ENCODE measurements at places on chromosomes 6 and 20. TPM values are rescaled to one million over a fixed set of nuclear protein-coding genes. Genes with fewer than 3 reads are reported as not detected.

The BPIFB2 gene
- total RNA-seq = not detected

The CALHM6 gene
- 2.2 TPM for total RNA-seq

The PPP1R14C gene
- 1.4 TPM for total RNA-seq

The TINAG gene
- not detected for total RNA-seq

The FOXS1 gene
- not detected for total RNA-seq

The ANGPT4 gene
- not detected for total RNA-seq

The HSPA1L gene
- 3.5 TPM for total RNA-seq

The TAAR9 gene
- total RNA-seq = not detected

The SLC32A1 gene
- not detected for total RNA-seq

DNA sequence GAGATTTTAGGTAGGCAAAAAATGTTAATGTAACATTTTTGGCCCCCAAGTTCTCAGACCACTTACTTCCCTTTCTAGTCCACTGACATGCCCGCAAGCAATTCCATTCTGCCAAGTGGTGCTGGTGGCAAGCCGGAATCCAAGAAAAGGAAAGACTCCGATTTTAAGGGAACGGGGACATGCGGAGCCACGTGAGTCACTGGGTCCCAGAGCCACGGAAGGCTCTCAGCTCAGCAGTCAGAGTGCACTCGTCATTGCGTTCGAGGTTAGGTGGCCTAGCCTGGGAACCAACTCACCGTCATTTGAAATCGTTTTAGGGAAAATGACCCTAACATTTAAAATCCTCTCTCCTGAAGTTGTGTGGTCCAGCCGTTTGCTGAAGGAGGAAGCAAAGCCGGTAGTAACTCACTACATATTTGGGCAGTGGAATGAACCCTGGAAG lies 711 bp upstream of the SIRT5 start:
- no peaks in the 10 kb centered on the region for H3K36me3 ChIP-seq
- no peak for DNase-seq
- no peak overlapping the region for H3K27ac ChIP-seq
- no peak overlapping the region for H3K4me3 ChIP-seq

DNA sequence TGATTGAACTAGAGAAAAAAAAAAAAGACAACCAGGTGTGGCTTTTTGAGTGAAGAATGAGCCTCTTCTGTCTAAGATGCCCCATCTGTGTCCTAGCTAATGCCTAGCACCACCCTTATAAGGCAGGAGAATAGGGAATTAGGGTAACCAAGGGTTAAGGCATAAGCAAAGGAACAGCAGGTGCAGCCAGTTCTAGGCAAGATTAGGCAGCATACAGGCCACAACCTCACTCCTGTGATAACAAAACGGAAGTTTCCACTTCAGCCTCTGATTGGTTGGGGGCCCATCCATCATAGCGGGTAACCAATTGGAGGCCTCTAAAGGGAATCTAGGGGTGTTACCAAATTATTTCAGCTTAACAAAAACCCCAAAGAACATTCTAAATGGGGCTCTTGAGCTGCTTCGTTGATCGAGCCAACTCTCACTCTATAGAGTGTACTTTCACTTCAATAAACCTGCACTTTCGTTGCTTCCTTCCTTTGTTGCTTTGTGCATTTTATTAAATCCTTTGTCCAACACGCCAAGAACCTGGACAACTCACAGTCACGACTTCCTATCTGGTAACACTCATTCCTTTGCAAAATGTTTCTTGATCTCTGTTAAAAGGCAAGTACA lies 61.9 kb upstream of the TAGAP start:
- H3K27ac ChIP-seq = peak overlapping the region; percentile 51
- H3K4me3 ChIP-seq = peak overlapping the region; percentile 52
- H3K36me3 ChIP-seq = no peaks in the 10 kb centered on the region
- peak; percentile 89 for DNase-seq
- H3K27me3 ChIP-seq = no peaks in the 10 kb centered on the region
- peaks cover 80% of the 10 kb centered on the region for H3K4me1 ChIP-seq

DNA sequence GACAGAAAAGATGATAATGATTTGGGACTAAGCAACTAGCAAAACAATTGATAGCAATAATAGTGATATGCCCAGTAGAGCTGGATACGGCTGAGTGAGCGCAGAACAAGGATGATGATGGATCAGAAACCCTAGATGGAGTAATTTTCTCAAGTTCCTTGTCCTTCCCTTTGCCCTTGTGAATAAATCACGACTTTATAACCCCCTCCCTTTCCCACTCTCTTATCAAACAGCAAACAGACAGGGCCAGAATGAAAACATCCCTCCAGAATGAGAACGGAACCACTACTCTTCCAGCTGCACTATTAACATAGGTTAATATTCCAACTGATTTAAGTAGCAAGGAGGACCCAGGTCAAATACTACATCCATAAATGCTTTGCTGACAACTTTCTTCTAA lies 1.3 kb upstream of the MTFR2 start:
- H3K27ac ChIP-seq = peak overlapping the region; percentile 52
- H3K4me3 ChIP-seq = peak overlapping the region; percentile 82
- H3K27me3 ChIP-seq = no peaks in the 10 kb centered on the region
- DNase-seq = no peak

- no peak overlapping the region for H3K27ac ChIP-seq
- H3K4me1 ChIP-seq = no peaks in the 10 kb centered on the region
- no peaks in the 10 kb centered on the region for H3K36me3 ChIP-seq
- no peaks in the 10 kb centered on the region for H3K27me3 ChIP-seq
- DNase-seq = no peak
- H3K4me3 ChIP-seq = no peak overlapping the region
Observed at GRCh38 chr20:40293740-40294139, 395.3 kb downstream of the MAFB start.

DNA sequence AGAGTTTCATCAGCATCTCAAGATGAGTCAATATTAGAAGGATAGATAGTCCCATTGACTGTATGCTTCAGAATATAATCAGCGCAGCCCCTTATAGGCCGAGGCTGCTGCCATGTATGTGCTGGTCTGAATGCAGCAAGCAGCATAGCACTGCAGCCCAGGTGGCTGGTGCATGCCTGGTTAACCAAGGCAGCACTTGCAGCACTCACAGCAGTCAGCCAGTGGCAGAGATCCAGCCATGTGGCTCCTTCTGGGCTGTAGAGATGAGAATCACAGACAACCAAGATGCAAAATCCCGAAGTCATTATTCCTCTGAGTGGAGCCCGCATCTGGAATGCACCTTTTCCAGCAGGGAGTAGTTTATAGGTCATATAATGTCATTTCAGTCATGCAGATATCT lies 251.9 kb downstream of the UST start:
- H3K4me1 ChIP-seq = peaks cover 7% of the 10 kb centered on the region
- no peak overlapping the region for H3K27ac ChIP-seq
- H3K4me3 ChIP-seq = no peak overlapping the region

- no peaks in the 10 kb centered on the region for H3K36me3 ChIP-seq
- no peak overlapping the region for H3K27ac ChIP-seq
- H3K4me3 ChIP-seq = no peak overlapping the region
- H3K27me3 ChIP-seq = no peaks in the 10 kb centered on the region
Observed at GRCh38 chr6:39920157-39920556, 14.1 kb downstream of the MOCS1 start.

- H3K4me3 ChIP-seq = no peak overlapping the region
- peaks cover 7% of the 10 kb centered on the region for H3K4me1 ChIP-seq
- H3K27me3 ChIP-seq = no peaks in the 10 kb centered on the region
- no peak for DNase-seq
- no peak overlapping the region for H3K27ac ChIP-seq
Observed at GRCh38 chr20:35502352-35502751, 27.1 kb downstream of the C20orf173 start.

- H3K27me3 ChIP-seq = no peaks in the 10 kb centered on the region
- DNase-seq = no peak
- H3K4me3 ChIP-seq = no peak overlapping the region
- H3K27ac ChIP-seq = no peak overlapping the region
Observed at GRCh38 chr20:40961686-40962640, 66.7 kb upstream of the TOP1 start.

- H3K27ac ChIP-seq = no peak overlapping the region
- no peak overlapping the region for H3K4me3 ChIP-seq
- H3K4me1 ChIP-seq = no peaks in the 10 kb centered on the region
- H3K36me3 ChIP-seq = no peaks in the 10 kb centered on the region
- H3K27me3 ChIP-seq = no peaks in the 10 kb centered on the region
Observed at GRCh38 chr20:61055180-61056010, 196.7 kb upstream of the CDH4 start.

DNA sequence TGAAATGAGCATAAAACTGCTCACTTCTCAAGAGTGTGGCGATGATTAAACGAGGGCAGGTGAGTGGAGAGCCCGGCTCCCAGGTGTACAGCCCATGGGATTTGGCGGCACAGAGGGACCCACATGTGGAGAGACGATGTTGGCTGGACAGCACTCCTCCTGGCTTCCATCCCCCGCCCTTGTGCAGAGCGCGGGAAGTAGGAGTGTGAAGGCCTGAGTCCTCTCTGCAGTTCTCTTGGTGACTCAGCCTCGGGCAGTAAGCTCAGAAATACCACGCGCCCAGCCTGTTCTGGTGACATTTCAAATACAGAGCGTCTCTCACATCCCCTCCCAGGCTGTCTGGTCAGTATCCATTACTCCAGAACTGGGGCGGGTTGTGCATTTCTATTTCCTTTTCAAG lies 94.2 kb upstream of the SRSF6 start:
- H3K27me3 ChIP-seq = no peaks in the 10 kb centered on the region
- H3K36me3 ChIP-seq = no peaks in the 10 kb centered on the region
- no peak for DNase-seq
- H3K4me3 ChIP-seq = no peak overlapping the region
- H3K4me1 ChIP-seq = no peaks in the 10 kb centered on the region

DNA sequence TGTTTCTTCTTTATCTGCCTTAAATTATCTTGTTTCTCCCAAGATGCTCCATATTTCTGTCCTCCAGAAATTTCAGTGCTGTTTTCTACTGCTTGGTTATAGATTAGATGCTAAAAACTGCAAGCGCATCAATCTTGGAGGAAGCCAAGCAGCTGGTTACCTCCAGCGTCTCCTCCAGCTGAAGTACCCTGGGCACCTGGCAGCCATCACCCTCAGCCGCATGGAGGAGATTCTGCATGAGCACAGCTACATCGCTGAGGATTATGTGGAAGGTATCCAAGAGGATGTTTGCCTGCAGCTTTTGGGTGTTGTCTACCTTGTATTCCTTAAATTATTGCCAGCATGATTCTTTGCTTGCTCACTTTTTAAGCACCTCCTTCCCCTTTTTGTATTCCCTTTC lies 3.8 kb downstream of the ACTR5 start:
- DNase-seq = no peak
- peaks cover 17% of the 10 kb centered on the region for H3K4me1 ChIP-seq
- H3K36me3 ChIP-seq = peaks cover 33% of the 10 kb centered on the region
- H3K27ac ChIP-seq = no peak overlapping the region

DNA sequence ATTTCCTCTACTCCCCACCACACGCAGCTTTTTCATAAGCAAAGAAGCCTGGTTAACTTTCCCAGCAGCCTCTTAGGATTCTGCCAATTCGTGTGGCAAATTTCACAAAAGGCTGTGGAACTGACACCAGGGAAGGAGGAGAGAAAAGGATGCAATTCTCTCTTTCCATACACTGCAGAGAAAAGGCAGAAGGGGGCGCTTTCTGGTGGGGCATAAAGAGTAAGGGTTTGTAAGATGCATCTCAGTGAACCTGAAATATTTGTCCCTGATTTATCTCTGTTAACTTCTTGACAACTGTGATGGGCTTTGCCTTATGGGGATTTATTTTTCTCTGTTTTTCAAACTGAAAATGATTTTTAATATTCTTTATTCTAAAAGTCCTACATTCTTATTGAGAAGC lies 45.5 kb upstream of the GLP1R start:
- H3K36me3 ChIP-seq = no peaks in the 10 kb centered on the region
- H3K4me1 ChIP-seq = no peaks in the 10 kb centered on the region
- no peak overlapping the region for H3K27ac ChIP-seq
- H3K4me3 ChIP-seq = no peak overlapping the region

DNA sequence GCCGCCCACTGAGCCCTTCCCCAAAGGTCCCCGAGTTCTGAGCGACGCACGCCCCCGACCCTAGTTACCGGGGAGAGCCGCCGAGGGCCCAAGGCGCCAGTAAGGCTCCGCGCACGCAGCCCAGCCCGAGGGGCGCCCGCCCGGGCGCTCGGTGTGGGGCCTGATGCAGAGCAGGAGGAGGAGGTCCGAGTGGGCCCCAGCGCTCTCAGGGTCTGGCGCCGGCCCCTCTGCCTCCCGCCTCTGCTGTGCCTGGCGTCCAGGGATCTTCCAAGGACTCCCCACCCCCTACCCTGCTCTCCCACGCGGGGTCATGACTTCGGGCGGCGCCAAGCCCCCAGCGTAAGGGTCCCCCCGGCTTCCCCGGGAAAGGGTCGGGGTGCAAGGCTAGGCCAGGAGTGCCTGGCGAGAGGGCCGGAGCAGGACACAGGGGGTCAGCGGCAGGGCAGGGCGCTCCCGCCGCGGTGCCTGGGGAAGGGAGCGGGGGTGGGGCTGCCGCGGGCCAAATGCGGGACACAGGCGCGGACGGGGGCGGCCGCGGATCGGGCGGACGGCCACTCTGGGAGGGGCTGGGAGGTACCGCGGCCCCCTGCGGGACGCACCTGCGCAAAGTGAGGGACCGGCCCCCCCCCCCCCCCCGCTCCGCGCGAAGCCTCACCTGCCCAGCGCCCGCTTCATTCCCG lies 637 bp downstream of the ABHD12 start:
- no peaks in the 10 kb centered on the region for H3K27me3 ChIP-seq
- H3K36me3 ChIP-seq = no peaks in the 10 kb centered on the region
- peaks cover 11% of the 10 kb centered on the region for H3K4me1 ChIP-seq
- H3K27ac ChIP-seq = peak overlapping the region; percentile 51

GRCh38 chr6:82022614-82023129 lies 224.9 kb downstream of the IBTK start:
- no peaks in the 10 kb centered on the region for H3K4me1 ChIP-seq
- H3K36me3 ChIP-seq = no peaks in the 10 kb centered on the region
- DNase-seq = no peak
- H3K4me3 ChIP-seq = no peak overlapping the region
- no peak overlapping the region for H3K27ac ChIP-seq

DNA sequence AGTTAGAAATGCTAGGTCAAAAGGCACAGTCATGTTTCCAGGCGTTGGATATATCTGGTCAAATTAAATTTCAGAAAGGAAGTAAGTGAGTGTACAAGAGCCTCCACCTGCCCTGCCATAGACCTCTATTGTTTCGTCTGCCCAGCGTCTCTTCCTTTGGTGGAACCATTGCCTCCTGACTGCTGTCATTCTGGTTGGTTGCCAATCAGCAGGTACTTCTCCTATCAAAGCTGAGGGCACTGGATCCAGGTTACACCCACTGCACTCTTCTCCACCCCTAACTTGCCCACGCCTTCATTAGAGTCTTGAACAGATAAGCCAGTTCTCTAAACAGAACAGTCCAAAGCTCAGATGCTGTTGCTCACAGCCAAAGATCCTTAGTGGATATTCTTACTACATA lies 2.6 kb upstream of the WFDC5 start:
- H3K27ac ChIP-seq = no peak overlapping the region
- no peaks in the 10 kb centered on the region for H3K36me3 ChIP-seq
- no peak for DNase-seq
- no peaks in the 10 kb centered on the region for H3K27me3 ChIP-seq
- no peak overlapping the region for H3K4me3 ChIP-seq
- no peaks in the 10 kb centered on the region for H3K4me1 ChIP-seq

GRCh38 chr20:17622851-17623508 lies 53.1 kb downstream of the DSTN start:
- peak; percentile 28 for DNase-seq
- H3K36me3 ChIP-seq = no peaks in the 10 kb centered on the region
- H3K27me3 ChIP-seq = no peaks in the 10 kb centered on the region
- H3K4me1 ChIP-seq = no peaks in the 10 kb centered on the region
- no peak overlapping the region for H3K4me3 ChIP-seq
- no peak overlapping the region for H3K27ac ChIP-seq

All from CD8-positive, alpha-beta memory T cell (primary cell).